Stomach (tissue), 19 donors: ENCODE measurements at places on chromosomes 16 and 17. TPM values are rescaled to one million over a fixed set of nuclear protein-coding genes. Genes with fewer than 3 reads are reported as not detected.

- no peak for DNase-seq
- H3K4me1 ChIP-seq: no peaks in the 10 kb centered on the region
- no peak overlapping the region for H3K27ac ChIP-seq
- H3K27me3 ChIP-seq: peaks cover 61% of the 10 kb centered on the region
These were observed 96.9 kb downstream of the RBFOX3 start for GRCh38 chr17:79513820-79514535.

GRCh38 chr17:56593086-56593645 is 333 bp upstream of the NOG start:
- DNase-seq: peak; percentile 84
- H3K4me1 ChIP-seq: peaks cover 59% of the 10 kb centered on the region
- H3K27me3 ChIP-seq: peaks cover 97% of the 10 kb centered on the region
- no peaks in the 10 kb centered on the region for H3K36me3 ChIP-seq
- H3K27ac ChIP-seq: peak overlapping the region; percentile 54

BMERB1 gene
- polyA plus RNA-seq: 19.0 TPM

DNA sequence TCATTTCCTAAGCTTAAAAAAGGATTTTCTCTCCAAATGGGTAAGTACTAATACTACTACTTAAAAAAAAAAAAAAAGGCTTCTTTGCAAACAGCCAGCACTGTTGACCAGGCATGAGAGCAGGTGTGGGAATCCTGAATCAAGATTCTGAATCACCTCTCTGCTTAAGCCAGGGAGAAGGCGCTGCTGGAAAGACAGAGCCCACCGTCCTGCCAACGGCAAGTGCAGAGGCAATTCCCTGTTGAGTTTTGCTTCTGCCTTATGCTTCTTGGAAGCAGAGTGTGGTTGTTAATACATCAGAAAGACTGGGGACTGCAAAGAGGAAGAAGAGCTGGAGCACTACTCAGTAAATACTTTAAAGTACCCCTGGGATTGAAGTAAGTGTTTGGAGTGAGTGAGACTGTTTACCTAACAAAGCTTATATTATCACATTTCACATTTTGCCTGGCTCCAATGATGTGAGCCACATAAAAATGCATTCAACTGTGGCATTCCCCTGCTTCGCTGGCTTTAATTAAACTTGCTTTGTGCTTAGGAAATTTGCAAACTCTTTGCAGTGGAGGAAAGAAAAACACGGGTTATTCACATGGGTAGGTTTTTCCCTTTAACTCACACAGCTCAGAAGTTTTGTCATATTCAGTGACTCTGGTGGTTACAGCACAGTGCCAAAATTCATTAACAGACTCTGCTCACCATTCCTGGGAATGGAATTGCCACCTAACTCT is 86.0 kb upstream of the KIF2B start:
- DNase-seq: no peak
- H3K4me3 ChIP-seq: no peak overlapping the region
- H3K4me1 ChIP-seq: no peaks in the 10 kb centered on the region
- H3K27ac ChIP-seq: no peak overlapping the region

DNA sequence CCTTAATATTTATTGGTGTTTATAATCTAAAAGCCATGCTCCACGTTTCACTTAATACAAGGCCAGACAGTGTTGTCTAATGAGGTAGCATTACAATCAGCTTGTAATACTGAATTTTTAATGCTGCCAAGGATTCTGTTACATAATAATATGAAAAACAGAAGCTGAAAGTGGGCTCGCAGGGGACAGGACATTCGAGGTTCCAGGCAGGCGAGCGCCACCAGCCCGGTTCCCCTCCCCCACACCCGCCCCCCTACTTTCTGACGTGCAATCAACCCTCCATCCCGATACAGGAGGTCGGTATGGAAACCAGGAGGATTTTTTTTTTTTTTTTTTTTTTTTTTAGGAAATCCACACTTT is 6.2 kb upstream of the ZFHX3 start:
- no peaks in the 10 kb centered on the region for H3K36me3 ChIP-seq
- peak; percentile 62 for DNase-seq
- peak overlapping the region; percentile 93 for H3K27ac ChIP-seq
- H3K27me3 ChIP-seq: no peaks in the 10 kb centered on the region
- H3K4me3 ChIP-seq: no peak overlapping the region

RAB26 gene
- 20.3 TPM for polyA plus RNA-seq

GRCh38 chr16:88634994-88635670 is 3.2 kb upstream of the IL17C start:
- peaks cover 68% of the 10 kb centered on the region for H3K27me3 ChIP-seq
- H3K4me3 ChIP-seq: peak overlapping the region; percentile 35
- no peak for DNase-seq
- H3K27ac ChIP-seq: peak overlapping the region; percentile 73
- peaks cover 39% of the 10 kb centered on the region for H3K4me1 ChIP-seq

DNA sequence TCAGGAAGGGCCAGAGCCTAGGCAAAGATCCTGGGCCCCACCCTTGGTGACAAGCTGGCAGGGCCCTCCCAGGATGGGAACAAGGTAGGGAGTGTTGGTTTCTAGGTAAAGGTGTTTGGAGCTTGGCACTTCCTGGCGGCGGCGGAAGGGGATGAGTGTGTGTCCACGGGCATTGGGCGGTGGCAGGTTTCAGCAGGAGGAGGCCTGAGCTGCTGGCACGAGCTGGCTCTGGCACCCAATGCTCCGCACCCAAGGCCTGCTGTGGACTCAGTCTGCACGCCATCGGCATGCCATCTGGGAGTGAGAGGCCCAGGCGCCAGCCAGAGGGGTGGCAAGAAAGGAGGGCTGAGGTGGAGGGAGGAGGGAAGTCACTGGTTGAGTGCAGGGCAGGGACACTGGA is 46.9 kb upstream of the TAC4 start:
- H3K4me3 ChIP-seq: no peak overlapping the region
- no peak for DNase-seq
- no peaks in the 10 kb centered on the region for H3K36me3 ChIP-seq

- H3K4me1 ChIP-seq: peaks cover 39% of the 10 kb centered on the region
- peak overlapping the region; percentile 96 for H3K4me3 ChIP-seq
- no peaks in the 10 kb centered on the region for H3K36me3 ChIP-seq
- no peak for DNase-seq
- peak overlapping the region; percentile 96 for H3K27ac ChIP-seq
- no peaks in the 10 kb centered on the region for H3K27me3 ChIP-seq
These were observed 504 bp downstream of the ERBB2 start for GRCh38 chr17:39700148-39700987.

DNA sequence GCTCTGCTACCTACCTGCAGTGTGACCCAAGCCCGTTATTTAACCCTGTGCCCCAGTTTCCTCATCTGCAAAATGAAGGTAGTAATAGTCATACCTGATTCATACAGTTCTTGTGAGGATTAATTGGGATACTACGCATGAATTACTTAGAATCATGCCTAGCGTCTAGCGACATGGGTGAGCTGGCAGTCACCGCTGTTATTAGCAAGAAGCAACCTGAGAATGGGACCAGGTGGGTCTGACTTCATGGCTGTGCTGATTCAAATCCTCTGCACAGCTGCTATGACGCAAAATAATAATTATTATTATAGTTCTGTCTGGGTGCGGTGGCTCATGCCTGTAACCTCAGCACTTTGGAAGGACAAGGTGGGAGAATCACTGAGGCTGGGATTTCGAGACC is 7.9 kb downstream of the SOCS1 start:
- H3K36me3 ChIP-seq: no peaks in the 10 kb centered on the region
- no peaks in the 10 kb centered on the region for H3K27me3 ChIP-seq
- DNase-seq: no peak
- H3K4me1 ChIP-seq: peaks cover 5% of the 10 kb centered on the region

KRT34 gene
- polyA plus RNA-seq: not detected

CHST5 gene
- 0.05 TPM for polyA plus RNA-seq

CD300A gene
- 4.7 TPM for polyA plus RNA-seq

HS3ST4 gene
- 0.58 TPM for polyA plus RNA-seq
